ENCODE measurements at places on chromosomes 5 and 9. TPM values are rescaled to one million over a fixed set of nuclear protein-coding genes. Genes with fewer than 3 reads are reported as not detected.

Gene IFNA8
- not detected for total RNA-seq

Gene GABRA6
- not detected for total RNA-seq

Gene DEPDC1B
- total RNA-seq, result 39.7 TPM

Gene ZNF454
- 0.61 TPM for total RNA-seq

DNA sequence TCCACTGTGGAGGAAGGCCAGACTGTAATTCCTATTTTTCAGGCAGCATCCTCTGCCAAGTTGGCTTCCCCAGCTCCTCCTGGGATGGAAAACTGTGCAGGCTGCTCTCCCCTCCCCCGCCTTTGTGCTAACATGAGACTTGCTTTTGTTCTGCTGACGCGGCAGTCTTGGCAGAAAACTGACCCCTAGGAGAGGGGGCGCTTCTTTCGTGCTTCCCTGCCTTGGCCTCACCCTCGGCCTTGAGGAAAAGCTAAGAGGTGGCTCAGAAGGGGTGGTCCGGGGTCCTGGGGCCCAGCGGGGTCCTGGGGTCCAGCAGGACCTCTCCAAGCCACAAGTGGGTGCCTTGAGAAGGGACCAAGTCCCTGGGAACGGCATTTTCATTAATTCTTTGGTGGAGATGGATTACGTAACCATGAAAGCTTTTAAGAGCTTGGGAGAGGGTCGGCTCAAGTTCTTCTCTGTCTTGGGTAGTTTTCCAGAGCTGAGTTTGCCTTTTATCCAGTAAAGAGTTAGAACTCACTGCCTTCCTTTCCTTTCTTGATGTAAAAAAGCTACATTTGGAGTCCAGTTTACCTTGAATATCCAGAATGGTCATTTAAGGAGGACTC is 51.0 kb downstream of the SH3PXD2B start:
- no peaks in the 10 kb centered on the region for H3K27me3 ChIP-seq
- no peak for DNase-seq
- H3K4me3 ChIP-seq, result no peak overlapping the region
- H3K27ac ChIP-seq, result no peak overlapping the region
- H3K4me1 ChIP-seq, result no peaks in the 10 kb centered on the region
- H3K36me3 ChIP-seq, result no peaks in the 10 kb centered on the region

- peaks cover 2% of the 10 kb centered on the region for H3K4me1 ChIP-seq
- H3K36me3 ChIP-seq, result no peaks in the 10 kb centered on the region
- no peak for DNase-seq
- H3K4me3 ChIP-seq, result no peak overlapping the region
- no peaks in the 10 kb centered on the region for H3K27me3 ChIP-seq
- H3K27ac ChIP-seq, result no peak overlapping the region
Observed at GRCh38 chr5:37375091-37375490, 4.0 kb upstream of the WDR70 start.

- H3K4me3 ChIP-seq, result no peak overlapping the region
- H3K4me1 ChIP-seq, result 0 out of 2 replicates have a peak, but pooled peaks cover 7% of the 10 kb centered on the region
- no peaks in the 10 kb centered on the region for H3K36me3 ChIP-seq
- DNase-seq, result no peak
Observed at GRCh38 chr5:73438645-73439470, 9.7 kb downstream of the FOXD1 start.

GRCh38 chr9:16544842-16545241 is 325.6 kb downstream of the BNC2 start:
- no peak overlapping the region for H3K4me3 ChIP-seq
- no peaks in the 10 kb centered on the region for H3K4me1 ChIP-seq
- H3K27me3 ChIP-seq, result peaks cover 26% of the 10 kb centered on the region
- H3K36me3 ChIP-seq, result no peaks in the 10 kb centered on the region
- no peak overlapping the region for H3K27ac ChIP-seq

DNA sequence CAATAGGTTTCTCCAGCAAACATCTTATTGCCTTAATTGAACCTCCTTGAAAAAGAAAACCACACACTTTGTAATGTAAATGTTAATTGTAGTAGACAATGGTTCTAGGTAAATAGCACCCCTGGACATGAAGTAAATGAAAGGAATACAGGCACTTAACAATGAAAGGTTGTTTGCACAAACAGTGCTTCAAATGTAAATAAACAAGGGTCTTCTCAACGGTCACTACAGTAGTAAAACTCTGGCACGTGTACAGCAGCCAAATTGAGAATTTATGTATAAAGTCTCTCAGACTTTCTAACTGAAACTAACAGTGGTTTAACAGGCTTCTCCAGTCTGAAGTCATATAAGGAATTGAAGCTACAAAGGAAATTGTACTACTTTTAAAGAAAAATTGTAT is 218.3 kb downstream of the MEF2C start:
- DNase-seq, result no peak
- H3K4me1 ChIP-seq, result peaks cover 12% of the 10 kb centered on the region
- H3K27ac ChIP-seq, result no peak overlapping the region
- H3K36me3 ChIP-seq, result no peaks in the 10 kb centered on the region
- H3K4me3 ChIP-seq, result no peak overlapping the region

DNA sequence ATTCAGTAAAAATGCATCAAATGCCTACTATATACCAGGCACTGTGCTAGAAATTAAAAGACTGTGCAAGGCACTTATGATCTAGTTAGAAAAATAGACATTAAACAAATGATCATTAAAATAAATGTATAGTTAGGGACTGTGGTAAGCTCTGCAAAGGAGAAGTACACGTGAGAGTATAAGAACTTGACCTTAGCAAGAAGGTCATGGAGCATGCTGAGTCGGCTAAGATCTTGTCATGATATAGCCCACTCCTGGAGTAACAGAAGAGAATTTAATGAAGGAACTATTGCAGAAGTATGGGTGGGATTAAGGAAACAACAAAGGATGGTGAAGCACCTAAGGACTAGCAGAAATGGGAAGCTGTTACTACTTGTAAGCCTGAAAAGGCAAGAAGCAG is 23.5 kb upstream of the SAP30L start:
- no peaks in the 10 kb centered on the region for H3K4me1 ChIP-seq
- no peaks in the 10 kb centered on the region for H3K36me3 ChIP-seq
- no peak overlapping the region for H3K4me3 ChIP-seq

DNA sequence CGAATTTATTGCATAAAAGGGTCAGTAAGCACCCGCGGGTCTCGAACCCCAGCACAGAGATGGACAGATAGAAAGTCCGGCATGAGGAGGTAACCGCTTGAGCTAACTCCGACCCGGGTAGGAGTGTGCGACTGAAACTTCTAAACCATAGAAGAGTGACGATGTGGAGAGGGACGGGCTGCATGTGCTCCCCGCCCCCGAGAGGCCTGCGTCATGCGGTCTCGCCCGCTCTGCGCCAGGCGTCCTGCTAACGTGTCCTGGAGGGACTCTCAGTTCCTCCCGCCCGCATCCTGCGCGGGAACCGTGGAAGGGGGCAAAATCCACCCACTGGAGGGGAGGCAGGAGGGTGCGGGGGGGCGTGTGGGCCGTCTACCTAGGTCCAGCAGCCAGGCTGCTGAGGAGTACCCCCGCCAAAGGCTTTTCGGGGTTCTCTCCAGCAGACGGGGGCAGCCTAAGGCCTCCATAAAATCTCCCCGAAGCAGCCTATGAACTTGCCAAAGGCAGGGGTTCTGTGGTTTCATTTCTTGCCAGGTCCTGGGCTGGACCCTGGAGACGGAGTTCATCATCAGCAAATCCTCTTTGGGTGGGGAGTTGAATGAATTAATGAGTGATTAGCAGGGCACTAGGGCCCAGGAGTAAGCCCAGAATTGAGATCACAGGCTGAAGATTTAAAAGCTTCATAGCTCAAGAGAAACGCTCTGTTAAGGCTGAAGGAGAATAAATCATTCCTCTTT is 51.9 kb downstream of the TGFBI start:
- H3K4me1 ChIP-seq, result peaks cover 17% of the 10 kb centered on the region
- peak; percentile 63 for DNase-seq
- H3K4me3 ChIP-seq, result peak overlapping the region; percentile 35
- H3K27ac ChIP-seq, result no peak overlapping the region
- H3K27me3 ChIP-seq, result no peaks in the 10 kb centered on the region

GRCh38 chr9:124779368-124780059 is 2.6 kb downstream of the OLFML2A start:
- no peak overlapping the region for H3K4me3 ChIP-seq
- no peak for DNase-seq
- H3K27me3 ChIP-seq, result no peaks in the 10 kb centered on the region
